HuH-7 (cell line): ENCODE measurements at places on chromosomes 11 and 22.

- DNase-seq = no peak
These were observed 1.5 kb downstream of the RAB30 start for GRCh38 chr11:83070044-83070701.

DNA sequence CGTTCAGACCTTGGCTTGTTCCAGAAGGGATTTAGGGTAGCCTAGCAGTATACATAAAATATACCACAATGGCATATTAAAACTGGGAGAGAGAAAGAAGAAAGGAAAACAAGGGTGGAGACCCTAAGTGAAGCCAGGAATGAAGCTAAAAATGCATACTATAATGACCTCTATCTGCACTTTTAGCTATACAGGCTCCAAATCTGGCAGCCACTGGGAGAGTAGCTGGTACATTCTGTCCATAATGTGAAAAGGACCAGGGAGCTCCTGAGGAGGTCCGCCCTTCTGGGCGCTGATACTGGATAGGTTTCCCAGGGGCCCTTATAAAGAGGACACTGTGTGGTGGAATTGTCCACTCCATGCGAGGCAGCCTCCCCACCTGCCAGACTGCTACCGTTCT, 42.8 kb downstream of the PRDM11 start:
- DNase-seq = no peak

GRCh38 chr11:69985641-69986439, 92.3 kb upstream of the ANO1 start:
- DNase-seq = no peak

GRCh38 chr11:115581871-115582639, 77.8 kb upstream of the CADM1 start:
- DNase-seq = peak; percentile 30

DNA sequence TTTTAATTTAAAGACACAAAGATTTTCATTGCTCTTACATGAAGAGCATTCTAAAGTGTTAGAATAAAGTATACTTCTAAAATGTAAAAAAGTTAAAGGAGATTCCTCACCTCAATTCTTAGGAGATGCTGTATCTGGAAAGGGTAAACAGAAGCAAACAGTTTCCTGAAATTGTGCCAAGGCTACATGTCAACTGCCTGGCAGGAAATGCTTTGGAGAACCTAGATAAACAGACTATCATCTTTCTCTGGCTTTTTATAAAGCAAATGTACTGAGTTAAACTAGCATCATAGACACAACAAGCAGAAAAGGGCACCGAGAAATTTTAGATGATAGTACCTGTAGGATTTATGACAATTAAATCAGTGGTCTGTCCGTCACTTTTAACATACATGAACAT, 24.7 kb upstream of the AKIP1 start:
- no peak for DNase-seq

DNA sequence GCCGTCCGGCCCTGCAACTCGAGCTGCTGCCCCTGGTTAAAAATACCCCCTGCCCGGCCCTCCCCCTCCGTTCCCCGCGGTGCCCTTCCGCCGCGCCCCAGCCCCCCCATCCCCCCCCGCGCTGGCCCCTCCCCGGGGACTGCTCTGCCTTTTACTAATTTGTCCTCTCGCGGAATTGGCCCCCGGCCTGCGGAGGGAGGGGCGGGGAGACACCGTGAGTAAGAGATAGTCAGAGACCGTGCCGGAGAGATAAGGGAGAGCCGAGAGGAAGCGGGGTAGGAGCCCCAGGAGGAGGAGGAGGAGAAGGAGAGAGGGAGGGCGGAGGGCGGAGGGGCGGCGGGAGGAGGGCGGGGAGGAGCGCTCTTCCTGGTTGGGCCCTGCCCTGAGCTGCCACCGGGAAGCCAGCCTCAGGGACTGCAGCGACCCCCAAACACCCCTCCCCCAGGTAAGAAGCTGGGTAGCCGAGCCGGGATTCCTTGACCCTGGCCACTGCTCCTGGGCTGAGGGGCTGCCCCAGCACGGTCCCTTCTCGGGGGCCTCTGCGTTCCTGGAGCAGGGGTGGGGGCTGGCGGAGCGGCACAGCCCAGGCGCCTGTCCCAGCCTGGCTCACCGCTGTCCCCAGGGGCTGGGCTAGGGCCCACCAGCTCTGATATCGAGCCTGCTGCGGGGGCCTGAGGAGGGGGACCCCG, at the start of gene CAPN1:
CAPN1 (plus strand) TSS at position 360 of the 689 bp plus-strand sequence. CDS start 774 bp downstream, outside the sequence.
- peak; percentile 64 for DNase-seq

- DNase-seq = no peak
These were observed 8.3 kb upstream of the UBQLNL start for GRCh38 chr11:5524756-5525155.

- DNase-seq = no peak
These were observed 93.4 kb downstream of the MUC15 start for GRCh38 chr11:26478710-26479109.
